IgD-negative memory B cell (primary cell): ENCODE measurements at places on chromosomes 11 and 22. TPM values are rescaled to one million over a fixed set of nuclear protein-coding genes. Genes with fewer than 3 reads are reported as not detected.

Gene SLC22A8
- polyA plus RNA-seq, result not detected

Gene MPPED2
- polyA plus RNA-seq, result 0.65 TPM

Gene OR8G5
- polyA plus RNA-seq, result not detected

Gene API5
- polyA plus RNA-seq, result 95.1 TPM

Gene SOX10
- not detected for polyA plus RNA-seq

Gene CDC42BPG
- 0.15 TPM for polyA plus RNA-seq
